COR-L47 (cell line): ENCODE measurements at places on chromosomes 12 and 14.

- DNase-seq, result no peak
Measured at GRCh38 chr12:130752692-130753230, 36.7 kb upstream of the RIMBP2 start.

DNA sequence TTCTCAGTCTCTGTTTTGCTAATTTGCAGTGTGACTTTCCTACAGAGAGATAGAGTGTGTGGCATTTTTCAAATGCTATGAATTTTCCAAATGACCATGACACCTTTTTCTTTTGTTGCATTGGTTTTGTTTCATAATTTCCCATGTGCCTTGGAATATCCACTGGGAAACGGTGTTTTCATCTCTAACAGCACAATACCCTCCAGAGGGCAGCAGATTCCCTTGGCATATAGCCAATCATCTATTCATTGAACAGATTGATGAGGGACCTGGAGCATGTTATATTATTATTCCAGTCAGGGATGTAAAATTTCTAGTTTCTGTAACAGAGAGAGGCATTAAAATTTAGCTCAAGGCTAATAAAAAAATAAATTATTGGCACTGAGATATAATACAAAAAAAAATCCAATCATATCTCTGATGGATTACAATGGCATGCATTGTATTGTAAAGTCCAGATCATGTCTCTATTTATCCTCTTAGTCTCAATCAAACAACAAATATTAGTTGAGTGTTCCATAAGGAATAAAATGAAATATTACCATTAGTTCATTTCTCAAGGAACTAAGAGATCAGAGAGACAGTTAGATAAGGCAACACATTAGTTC is 29.6 kb upstream of the NTN4 start:
- peak; percentile 61 for DNase-seq

DNA sequence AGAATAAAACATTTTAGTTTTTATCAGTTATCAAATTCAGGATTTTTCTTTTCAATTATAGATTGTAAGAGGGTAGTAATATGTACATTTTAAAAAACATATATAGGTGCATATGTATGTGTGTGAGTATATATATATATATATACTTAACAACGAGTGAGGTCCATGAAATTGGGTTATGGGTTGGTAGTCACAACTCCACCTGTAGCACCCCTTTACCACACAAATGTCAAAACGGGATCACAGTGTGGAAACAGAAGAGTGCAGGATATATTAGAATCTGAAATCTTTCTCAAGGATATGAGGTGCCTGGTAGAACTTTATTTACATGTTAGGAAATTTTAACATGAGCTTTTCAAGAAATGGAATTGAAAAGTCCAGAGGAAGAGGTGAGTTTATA is 31.3 kb downstream of the MIA2 start:
- DNase-seq, result no peak

GRCh38 chr14:40986655-40987054 is 620.0 kb upstream of the LRFN5 start:
- DNase-seq, result no peak

DNA sequence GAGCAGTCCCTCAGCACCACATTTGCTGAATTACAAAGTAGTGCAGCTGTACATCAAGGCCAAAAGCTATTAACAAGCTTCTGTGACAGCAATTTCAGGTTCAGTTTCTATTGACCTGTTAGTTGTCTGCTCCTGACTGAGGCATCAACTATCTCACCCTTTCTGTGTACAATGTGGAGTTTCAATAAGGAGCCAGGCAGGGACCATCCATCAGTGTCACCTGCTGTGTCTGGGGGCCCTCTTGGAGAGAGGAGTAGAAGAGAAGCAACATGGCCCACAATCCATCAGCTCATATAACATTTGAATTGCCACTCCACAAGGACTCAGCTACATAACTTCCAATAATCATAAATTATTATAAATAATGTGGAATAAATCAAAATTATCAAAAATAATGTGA is 72.3 kb upstream of the CCDC196 start:
- DNase-seq, result no peak

- no peak for DNase-seq
Measured at GRCh38 chr14:101076451-101077198, 173.1 kb upstream of the RTL1 start.
